ENCODE measurements at places on chromosomes 5 and 9. TPM values are rescaled to one million over a fixed set of nuclear protein-coding genes. Genes with fewer than 3 reads are reported as not detected.

- DNase-seq: no peak
Measured at GRCh38 chr5:1876660-1877064, 6.1 kb downstream of the IRX4 start.

- DNase-seq: no peak
Measured at GRCh38 chr9:81546489-81546888, 142.9 kb downstream of the TLE1 start.

DNA sequence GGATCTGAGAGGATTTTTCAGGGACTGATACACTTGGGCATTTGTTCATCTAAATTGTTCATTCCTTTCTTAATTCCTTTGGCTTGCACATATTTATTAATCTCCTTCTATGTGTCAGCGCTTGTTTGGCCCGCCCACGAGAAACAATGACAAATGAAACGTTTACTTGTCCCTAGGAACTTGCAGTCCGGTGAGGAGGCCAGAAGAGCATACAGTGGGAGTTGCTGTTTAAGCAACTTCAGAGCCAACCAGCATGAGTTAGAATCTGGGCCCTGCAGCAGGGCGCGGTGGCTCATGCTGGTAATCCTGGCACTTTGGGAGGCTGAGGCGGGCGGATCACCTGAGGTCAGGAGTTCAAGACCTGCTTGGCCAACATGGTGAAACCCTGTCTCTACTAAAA, 18.8 kb downstream of the FBXL7 start:
- no peak for DNase-seq

DNA sequence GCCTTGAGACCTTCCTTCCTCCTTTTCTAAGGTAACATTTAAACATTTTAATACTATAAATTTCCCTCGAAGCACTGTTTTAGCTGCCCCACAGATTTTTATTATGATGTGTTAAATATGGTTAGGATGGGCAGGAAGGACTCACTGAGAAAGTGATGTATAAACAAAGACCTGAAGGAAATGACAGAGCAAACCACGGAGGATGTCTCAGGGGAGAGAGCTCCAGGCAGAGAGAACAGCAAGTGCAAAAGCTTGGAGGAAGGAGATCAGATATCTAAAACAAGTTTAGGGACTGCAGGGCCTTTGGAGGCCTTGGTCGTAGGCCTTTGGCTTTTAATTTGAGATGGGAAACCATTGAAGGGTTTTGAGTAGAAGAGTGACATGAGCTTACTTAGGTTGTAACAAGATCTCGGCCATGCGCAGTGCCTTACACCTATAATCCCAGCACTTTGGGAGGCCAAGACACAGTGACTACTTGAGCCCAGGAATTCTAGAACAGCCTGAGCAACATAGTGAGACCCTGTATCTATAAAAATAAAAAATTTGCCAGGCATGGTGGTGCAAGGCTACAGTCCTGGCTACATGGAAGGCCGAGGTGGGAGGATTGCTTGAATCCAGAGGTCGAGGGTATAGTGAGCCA, 35.5 kb upstream of the LRRTM2 start:
- DNase-seq: no peak

DNA sequence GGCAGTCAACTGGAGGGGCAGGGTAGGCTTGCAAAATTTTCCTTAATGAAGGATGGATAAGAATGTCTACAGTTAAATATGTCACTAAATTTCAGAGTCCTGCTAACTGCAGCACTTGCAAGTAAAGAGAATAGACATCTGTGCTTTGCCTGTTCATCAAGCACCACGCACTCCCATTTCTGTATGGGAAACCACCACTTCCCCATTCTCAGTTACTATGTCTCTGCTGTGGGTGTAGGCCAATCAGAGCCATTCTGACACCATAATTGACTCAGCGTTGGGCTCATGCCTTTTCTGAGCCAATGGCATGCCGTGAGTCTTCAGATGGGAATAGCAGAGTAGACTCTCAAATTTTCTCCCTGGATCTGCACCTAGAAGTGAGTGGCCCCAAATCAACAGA, 247.5 kb downstream of the GABRB2 start:
- DNase-seq: no peak

The TXNDC8 gene
- total RNA-seq: not detected

DNA sequence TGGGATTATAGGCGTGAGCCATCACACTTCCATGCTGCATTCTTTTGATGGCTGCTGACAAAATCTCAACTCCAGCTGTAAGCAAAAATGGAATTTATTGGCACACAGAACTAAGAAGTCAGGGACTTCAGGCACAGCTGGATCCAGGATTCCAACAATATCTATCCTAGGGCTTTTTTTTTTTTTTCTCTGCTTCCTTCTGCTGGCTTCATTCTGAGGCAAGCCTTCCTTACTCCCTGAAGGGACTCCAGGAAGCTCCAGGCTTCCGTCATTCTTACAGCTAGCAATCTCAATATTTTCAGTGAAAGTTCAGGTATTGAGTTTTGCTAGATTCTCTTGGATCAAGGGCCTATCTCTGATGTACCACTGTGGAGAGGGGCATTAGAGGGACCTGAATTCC, 66.1 kb downstream of the GALNT12 start:
- no peak for DNase-seq

The TAF11L10 gene
- not detected for total RNA-seq
